Activated CD4-positive, alpha-beta memory T cell treated with anti-CD3 and anti-CD28 coated beads, Interleukin-2, amount 10 ng/mL, durations not matched to agents 7 days and 5 days (primary cell): ENCODE measurements at places on chromosomes 3 and 15.

- H3K36me3 ChIP-seq: no peaks in the 10 kb centered on the region
- no peak overlapping the region for H3K27ac ChIP-seq
- DNase-seq: no peak
- no peaks in the 10 kb centered on the region for H3K4me1 ChIP-seq
- H3K27me3 ChIP-seq: no peaks in the 10 kb centered on the region
Measured at GRCh38 chr3:182567700-182568099, 225.6 kb upstream of the ATP11B start.

DNA sequence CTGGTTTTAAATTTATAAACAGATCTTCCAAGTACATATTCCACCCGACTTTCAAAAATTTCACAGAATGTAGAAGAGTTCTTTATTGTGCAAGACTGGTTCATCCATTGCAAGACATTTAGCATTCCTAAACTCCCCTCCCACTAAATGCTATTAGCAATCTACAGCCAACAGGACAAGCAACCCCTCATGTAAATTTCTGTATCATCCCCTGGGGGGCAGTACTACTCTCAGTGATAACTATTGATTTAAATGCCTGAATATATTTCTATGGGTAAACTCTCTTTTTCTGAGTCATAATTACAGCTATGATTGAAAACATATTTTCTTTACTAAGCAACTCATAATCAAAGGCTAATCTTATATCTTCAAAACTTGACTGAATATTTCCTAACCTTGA, 10.7 kb upstream of the SLC15A2 start:
- H3K4me1 ChIP-seq: peaks cover 5% of the 10 kb centered on the region
- H3K27me3 ChIP-seq: no peaks in the 10 kb centered on the region
- H3K27ac ChIP-seq: no peak overlapping the region
- no peak for DNase-seq
- H3K4me3 ChIP-seq: no peak overlapping the region

DNA sequence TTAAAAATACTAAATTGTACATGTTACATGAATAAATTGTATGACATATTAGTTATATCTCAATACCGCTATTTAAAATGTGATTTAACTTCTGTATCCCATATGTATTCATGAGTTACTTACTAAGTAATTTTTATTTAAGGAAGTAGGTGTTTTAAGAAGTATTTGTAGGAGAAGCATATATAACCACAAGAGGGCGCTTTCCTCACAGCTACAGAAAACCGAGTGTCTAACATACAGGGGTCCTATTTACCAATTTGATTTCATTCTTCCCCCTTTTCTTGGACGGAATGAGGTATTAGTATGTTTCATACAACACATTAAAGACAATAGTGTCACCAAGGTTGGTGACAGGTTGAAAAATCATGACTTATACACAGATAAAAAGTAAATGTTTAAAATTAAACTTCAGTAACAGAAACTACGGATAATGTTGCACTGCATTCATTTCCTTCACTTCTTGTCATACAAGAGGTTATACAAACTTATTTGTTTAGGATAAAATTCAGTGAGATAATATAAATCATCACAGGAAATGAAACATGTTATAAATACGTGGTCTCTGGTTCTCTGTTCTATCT, 253.6 kb downstream of the MAGI1 start:
- no peak overlapping the region for H3K4me3 ChIP-seq
- H3K27me3 ChIP-seq: no peaks in the 10 kb centered on the region
- H3K36me3 ChIP-seq: no peaks in the 10 kb centered on the region

GRCh38 chr15:86483936-86484335, 404.3 kb downstream of the AGBL1 start:
- no peak for DNase-seq
- H3K27ac ChIP-seq: no peak overlapping the region
- H3K36me3 ChIP-seq: no peaks in the 10 kb centered on the region
- H3K4me3 ChIP-seq: no peak overlapping the region

DNA sequence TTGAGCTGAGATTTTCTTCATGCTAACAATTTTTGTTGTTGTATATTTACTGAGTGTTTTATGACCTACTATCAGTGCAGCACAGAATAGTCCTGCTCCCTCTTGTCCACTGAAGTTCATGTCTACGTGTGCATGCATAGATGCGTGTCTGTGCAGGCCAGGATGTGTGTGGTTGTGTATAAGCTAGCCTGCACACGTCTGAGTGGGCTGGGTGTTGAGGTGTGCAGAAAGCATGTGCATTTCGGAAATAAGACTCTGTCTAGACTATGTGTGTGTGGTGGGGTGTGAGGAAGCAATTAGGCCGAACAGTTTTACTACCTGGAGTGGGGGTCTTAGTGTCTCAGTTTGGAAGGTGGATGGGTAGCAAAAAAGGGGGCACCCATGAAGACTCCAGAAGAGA, 39.2 kb downstream of the ATP2B2 start:
- no peak for DNase-seq
- no peaks in the 10 kb centered on the region for H3K4me1 ChIP-seq
- H3K27ac ChIP-seq: no peak overlapping the region
- H3K27me3 ChIP-seq: peaks cover 2% of the 10 kb centered on the region
- no peak overlapping the region for H3K4me3 ChIP-seq

DNA sequence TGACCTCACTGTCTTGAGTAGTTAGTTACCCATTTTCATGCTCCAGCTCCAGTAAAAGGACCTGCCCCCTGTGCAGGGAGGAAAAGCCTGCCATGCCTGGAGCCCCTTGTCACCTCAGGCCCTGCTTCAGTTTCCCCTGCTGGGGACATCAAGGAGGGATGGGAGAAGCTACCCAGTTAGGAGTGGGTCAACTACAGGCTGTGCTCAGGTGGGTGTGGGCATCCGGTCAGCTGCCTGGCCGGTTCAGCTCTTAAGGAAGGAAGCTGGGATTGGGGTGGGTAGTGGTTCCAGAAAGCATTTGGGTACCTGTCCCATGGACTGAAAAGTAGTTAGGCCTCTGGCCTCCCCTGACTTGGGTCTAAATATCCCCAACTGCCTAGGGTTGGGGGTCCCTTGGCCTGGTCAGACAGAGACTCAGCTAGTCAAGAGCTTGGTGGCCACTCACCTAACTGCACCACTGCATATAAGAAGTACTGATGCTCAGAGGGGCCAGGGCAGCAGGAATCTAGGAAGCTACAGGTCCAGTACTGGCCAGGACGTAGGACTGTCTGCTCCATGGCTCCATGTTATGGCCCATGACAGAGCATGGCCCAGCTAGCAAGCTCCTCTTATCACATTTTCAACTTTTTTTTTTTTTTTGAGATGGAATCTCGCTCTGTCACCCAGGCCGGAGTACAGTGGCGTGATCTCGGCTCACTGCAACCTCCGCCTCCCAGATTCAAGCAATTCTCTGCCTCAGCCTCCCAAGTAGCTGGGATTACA, 549 bp downstream of the LSMEM2 start:
- H3K27me3 ChIP-seq: peaks cover 34% of the 10 kb centered on the region
- H3K36me3 ChIP-seq: no peaks in the 10 kb centered on the region
- peaks cover 14% of the 10 kb centered on the region for H3K4me1 ChIP-seq
- no peak for DNase-seq
- H3K27ac ChIP-seq: no peak overlapping the region

DNA sequence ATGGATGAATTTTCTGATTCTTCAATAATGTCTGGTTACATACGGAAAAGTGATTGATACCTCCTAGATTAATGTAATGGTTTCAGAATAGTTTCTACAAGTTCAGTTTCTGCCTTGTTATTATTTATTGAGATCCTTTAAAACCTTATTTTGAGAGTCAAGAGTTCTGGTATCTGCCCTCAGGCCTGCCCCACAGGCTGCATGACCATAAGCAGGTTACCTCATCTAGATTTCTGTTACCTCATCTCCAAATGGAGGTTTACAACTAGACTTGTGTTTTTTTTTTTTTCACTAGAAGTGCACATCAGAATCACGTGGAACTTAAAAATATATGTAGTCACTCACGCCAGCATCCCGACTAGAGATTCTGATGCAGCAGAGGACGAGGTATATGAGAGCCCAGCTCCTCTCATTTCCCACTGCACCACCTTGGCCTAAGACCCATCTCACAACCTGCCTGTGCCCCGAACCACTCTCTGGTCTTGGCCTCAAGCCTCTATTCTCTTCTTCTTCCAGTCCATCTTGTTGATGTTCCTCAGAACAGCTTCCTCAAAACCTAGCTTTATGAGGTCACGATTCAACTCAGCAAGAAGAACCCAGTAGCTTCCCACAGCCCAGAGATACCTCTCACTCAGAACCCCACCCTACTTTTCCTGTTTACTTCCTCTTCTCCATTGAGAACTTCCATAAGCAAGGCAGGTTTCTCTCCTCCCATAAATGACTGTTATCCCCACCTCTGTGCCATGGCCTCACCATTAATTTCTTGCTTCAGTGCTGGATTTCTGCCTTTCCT, 353.4 kb downstream of the CHST2 start:
- DNase-seq: no peak
- H3K4me1 ChIP-seq: no peaks in the 10 kb centered on the region
- no peak overlapping the region for H3K4me3 ChIP-seq
- no peaks in the 10 kb centered on the region for H3K36me3 ChIP-seq
- H3K27ac ChIP-seq: no peak overlapping the region

DNA sequence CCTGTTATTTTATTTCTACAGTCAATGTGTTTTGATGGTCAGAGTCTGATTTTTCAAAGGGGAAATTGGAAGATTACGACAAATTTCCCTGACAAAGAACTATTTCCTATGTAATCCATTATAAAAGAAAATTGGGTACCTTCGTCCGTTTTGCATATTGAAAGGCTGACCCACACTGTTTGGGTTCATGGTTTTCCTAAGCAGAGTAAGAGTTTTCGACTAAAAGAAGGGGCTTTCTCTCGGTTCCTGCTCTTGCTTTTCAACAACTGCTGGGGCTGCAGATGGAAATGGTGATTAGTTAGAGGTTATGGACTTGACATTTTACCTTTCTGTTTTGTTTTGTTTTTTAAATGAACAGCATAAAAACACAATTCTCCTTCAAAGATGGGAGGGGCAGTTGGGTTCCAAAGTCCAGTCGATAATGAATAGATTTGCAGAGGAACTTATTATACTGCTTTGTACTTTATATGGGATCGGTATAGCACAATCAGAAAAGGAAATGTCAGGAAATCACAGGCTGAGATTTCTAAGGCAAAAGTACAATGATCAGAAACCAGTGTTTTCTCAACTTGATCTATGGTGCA, 978 bp downstream of the KCNMB2 start:
- no peak overlapping the region for H3K27ac ChIP-seq
- no peaks in the 10 kb centered on the region for H3K4me1 ChIP-seq
- H3K4me3 ChIP-seq: no peak overlapping the region
- peaks cover 27% of the 10 kb centered on the region for H3K27me3 ChIP-seq
- DNase-seq: no peak

- DNase-seq: no peak
- peak overlapping the region; percentile 95 for H3K27ac ChIP-seq
- H3K36me3 ChIP-seq: peaks cover 40% of the 10 kb centered on the region
- H3K4me1 ChIP-seq: peaks cover 65% of the 10 kb centered on the region
Measured at GRCh38 chr3:188154809-188155574, 1.0 kb downstream of the LPP start.

DNA sequence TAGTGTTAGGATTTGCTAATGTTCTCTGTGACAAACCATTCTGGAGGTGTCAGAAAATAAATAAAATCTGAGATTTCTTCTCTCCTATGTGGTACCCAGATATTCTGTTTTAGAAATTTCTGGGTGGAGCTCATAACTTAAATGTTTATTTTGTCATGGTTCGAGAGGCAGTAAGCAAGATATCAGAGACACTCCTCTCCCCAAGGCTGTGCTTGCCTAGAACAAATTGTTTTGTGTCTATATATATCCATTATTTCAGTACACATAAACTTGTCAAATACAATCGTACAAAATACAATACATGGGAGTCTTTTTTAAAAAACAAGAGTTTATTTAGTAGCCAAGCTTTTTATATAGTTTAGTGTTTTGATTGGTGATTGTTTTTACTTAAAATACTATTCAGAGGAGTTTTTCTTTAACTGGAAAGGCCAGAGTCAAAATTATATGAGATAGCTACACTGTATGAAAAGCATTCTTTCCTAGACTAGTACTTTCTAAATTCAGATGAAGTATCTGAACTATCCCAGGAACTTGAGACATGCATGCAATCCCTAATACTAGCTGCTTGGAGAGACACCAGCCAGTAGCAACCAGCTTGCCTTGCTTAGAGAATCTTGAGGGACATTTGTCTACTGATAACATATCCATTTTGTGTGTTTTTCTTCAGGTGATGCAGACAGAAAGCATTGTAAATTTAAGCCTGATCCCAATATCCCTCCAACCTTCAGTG, 4.7 kb downstream of the EXOG start:
- H3K27ac ChIP-seq: no peak overlapping the region
- no peaks in the 10 kb centered on the region for H3K27me3 ChIP-seq
- no peak overlapping the region for H3K4me3 ChIP-seq
- peaks cover 28% of the 10 kb centered on the region for H3K4me1 ChIP-seq
- no peak for DNase-seq
- peaks cover 36% of the 10 kb centered on the region for H3K36me3 ChIP-seq

- peaks cover 7% of the 10 kb centered on the region for H3K27me3 ChIP-seq
- no peak overlapping the region for H3K4me3 ChIP-seq
- H3K27ac ChIP-seq: no peak overlapping the region
- no peak for DNase-seq
- H3K36me3 ChIP-seq: no peaks in the 10 kb centered on the region
Measured at GRCh38 chr3:124298951-124299350, 307.0 kb upstream of the ROPN1 start.

- H3K4me1 ChIP-seq: no peaks in the 10 kb centered on the region
- peaks cover 41% of the 10 kb centered on the region for H3K27me3 ChIP-seq
- H3K36me3 ChIP-seq: no peaks in the 10 kb centered on the region
- H3K27ac ChIP-seq: no peak overlapping the region
Measured at GRCh38 chr3:50201573-50202315, 3.3 kb upstream of the SLC38A3 start.

- no peaks in the 10 kb centered on the region for H3K4me1 ChIP-seq
- H3K4me3 ChIP-seq: no peak overlapping the region
- H3K27ac ChIP-seq: no peak overlapping the region
- no peak for DNase-seq
- H3K27me3 ChIP-seq: no peaks in the 10 kb centered on the region
- no peaks in the 10 kb centered on the region for H3K36me3 ChIP-seq
Measured at GRCh38 chr15:46848704-46849103, 868.6 kb upstream of the SEMA6D start.

DNA sequence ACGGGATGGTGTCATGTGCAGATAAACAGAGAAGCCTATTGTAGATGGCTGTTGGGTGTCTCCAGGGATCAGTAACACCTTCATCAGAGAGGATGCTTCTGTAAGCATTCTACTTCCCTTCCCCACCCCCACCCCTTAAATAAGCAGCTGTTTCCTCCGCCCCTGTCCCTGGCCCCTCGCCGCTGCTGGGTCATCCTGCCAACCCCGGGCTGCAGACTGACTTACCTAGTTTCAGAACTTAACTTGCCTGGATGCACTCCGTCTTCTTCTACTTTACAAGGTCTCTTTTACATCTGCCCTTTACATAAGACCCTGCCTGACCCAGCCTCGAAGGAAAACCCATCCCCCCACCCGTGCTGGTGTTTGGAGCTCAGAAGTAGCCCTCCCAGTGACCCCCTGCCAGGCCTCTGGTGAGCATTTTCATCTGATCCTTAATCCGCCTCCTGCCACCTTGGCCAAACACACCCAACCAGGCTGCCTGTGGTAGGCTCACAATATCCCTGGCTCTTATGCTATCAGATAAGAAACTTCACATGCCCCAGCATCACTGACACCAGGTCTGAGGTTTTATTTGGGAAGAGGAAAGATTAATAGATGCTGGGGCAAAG, 103.0 kb upstream of the HES1 start:
- H3K27ac ChIP-seq: no peak overlapping the region
- no peak overlapping the region for H3K4me3 ChIP-seq
- DNase-seq: no peak
- no peaks in the 10 kb centered on the region for H3K36me3 ChIP-seq
- peaks cover 7% of the 10 kb centered on the region for H3K4me1 ChIP-seq
